ENCODE measurements at places on chromosomes 13 and 19.

- no peak for DNase-seq
These were observed 219.2 kb downstream of the ENOX1 start for GRCh38 chr13:43567608-43568007.

GRCh38 chr13:25044071-25044470, 51.9 kb upstream of the PABPC3 start:
- DNase-seq = no peak

GRCh38 chr13:71699342-71699741, 167.7 kb downstream of the DACH1 start:
- no peak for DNase-seq

GRCh38 chr19:16034958-16035560, 41.2 kb upstream of the TPM4 start:
- DNase-seq = no peak

GRCh38 chr13:36858290-36858689, 39.3 kb downstream of the RFXAP start:
- no peak for DNase-seq

DNA sequence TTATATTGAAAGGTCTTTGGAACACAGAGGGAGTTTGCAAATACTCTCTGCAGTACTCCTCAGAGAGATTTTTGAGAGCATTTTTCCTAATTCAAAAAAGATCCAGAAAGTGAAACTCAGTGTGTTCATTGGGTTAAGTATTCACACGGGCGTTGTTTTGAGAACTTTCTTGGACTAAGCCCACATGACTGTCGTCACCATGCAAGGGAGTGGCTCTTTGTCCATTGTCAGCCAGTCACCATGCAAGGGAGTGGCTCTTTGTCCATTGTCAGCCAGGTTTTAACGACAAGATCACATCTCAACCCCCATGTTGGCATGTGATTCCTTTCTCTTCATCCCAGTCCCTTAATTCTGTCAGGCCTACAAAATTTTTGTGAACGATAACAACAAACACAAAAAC, 81.2 kb upstream of the STK24 start:
- no peak for DNase-seq

DNA sequence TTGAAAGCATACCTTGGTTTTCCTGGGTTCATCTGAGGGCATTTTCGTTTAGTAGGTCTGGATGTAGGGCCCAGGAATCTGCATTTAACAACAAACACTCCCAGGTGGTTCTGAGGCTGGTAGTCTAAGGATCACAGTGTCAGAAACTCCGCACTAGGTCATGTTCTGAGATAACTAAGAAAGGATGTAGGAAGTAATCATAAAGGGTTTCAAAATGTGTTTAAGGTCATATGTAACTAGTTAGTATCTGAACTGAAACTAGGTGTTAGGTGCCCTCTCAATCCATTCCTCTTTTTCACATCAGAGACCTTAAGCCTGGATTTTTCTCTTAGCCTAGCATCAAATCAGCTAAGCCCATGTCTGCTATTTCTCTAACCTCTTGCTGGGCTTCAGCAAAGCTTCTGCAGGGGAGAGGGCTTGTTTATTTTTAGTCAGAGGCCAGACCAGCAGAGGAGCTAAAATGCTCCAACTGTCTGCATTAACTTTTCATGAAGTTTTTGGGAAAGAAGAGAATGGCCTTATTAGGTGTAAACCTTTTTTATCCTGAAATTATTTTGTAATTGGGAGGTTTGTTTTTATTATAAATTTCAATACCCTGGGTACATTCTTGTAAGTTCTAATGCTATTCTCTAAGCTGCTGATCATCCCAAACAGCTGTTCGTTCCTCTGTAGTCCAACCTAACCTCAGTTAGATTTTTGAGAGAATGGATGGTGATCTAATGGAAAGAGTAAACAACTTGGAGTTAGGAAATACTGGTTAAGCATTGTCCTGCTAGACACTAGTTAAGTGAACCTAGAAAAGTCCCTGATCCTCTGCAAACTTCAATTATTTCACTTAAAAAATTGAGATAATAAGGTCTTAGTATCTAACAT, 262.8 kb upstream of the RFC3 start:
- no peak for DNase-seq

GRCh38 chr19:19956434-19957075, 55.8 kb downstream of the ZNF93 start:
- no peak for DNase-seq

- DNase-seq = no peak
These were observed 107.3 kb upstream of the SERP2 start for GRCh38 chr13:44266305-44266704.

DNA sequence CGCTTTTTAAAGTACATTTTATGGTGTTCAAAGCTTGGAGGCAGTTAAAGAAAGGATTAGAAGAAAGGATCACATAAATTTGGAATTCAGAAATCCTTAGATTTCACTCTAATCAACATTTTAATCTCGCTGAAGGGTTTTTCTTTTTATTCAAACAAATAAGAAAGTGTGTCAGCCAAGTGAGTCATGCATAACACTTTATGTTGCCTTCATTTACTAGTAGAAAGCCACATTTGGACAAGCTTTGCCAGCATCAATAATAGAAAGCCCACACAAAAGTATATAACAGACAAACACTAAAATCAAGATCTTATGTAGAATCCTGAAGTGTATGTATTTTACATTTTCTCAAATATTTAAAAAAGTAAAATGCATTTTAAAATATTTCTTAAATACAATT, 154.9 kb upstream of the TRPC4 start:
- no peak for DNase-seq

- no peak for DNase-seq
These were observed 26.3 kb downstream of the CNFN start for GRCh38 chr19:42363614-42364346.
